Urothelium cell line (cell line): ENCODE measurements at places on chromosomes 12 and 14.

DNA sequence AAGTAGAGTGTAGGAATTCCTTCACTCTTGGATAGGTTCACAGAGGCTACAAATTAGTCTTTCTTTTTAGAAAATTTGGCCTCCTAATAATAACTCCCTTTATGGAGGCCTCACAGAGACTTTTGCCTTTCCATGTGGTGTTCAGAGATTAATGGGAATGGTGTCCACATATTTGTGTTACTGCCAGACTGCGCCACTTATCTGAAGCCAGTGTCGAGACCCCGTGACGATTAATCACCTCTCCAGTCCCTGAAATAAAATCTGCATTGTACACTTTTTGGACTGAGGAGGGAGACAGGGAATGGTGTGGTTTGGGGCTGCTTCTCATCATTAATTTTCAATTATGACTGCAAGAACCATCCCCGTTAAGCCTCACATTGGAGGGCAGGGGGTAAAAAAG, 980.5 kb downstream of the FLRT2 start:
- no peak for DNase-seq

DNA sequence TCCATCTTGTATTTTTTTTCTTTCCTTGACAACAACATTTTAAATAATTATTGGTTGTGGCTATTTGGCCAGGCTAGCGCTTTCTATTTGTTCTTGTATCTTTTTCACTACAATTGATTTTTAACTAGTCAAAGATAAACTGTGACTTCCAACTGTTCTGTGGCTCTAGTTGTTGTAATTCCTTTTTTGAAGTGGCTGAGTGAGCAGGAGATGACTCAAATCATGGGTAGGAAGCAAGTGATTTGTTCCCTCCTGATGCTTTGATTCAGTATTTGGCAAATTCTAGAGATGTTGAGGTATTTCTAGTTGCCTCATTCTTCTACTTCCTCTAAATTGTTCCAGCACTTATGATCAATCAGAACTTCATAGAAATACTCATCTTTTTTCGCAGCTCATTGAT, 633.5 kb downstream of the RERGL start:
- DNase-seq: no peak

DNA sequence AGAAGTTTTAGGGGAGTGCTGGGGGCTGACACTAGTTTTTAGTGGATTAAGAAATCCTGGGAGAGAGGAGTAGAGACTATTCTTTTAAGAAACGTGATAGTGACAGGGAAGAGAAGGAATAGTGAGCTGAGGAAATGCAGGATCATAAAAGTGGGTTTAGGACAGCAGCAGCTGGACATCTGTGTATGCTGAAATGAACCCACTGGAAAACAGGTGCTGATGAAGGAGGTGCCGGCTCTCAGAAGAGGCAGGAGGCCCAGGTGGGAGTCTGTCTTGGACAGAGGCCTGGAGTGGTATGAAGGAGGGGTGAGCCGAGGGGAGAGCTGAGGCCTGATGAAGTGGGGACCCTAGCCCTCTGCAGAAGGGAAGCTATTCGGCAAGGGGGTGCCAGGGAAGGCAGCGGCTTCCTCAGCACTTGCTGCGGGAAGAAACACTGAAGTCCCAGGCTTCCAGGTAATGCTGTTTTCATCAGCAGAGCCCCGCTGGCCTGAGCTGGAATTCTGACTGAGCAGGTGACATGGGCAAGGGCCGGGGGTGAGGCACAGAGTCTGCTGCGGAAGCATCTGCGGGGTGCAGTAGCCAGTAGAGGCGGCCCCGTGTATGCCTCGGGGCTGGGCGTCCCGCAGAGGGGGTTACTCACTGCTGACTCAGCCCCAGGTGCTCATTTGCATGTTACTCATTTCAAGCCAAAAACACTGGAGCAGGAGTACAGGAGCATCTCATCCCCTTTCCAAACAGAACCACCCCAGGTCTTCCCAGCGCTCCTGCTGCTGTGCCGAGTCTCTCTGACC, 89.7 kb downstream of the TMCC3 start:
- DNase-seq: peak; percentile 78

- peak; percentile 92 for DNase-seq
Observed at GRCh38 chr12:125330645-125331341, 265.6 kb downstream of the AACS start.

DNA sequence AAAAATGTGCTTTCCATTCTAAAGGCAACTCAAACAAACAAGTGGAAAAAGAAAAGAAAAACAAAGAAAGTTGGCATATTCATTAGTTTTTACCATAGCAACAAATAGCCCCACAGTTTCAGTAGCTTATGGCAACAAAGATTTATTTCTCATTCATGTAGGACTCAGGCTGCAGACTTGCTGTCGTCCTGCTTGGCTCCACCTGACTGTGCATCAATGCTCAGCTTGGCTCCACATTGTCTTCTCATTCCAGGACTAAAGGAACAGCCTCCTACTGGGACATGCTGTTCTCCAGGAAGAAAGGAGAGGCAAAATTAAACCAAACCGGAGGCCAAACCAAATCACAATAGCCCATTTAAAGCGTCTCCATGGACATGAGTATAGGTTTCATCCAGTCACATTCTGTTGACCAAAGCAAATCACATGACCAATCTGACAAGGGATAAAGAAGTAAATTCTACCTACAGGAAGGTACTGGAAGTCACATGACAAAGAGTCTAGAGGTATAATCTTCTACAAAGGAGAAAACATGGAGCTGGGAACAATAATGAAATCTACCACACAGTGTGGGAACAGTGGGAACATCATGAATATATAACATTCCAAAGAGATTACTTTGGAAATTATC, 222.5 kb downstream of the PIK3C2G start:
- DNase-seq: no peak

DNA sequence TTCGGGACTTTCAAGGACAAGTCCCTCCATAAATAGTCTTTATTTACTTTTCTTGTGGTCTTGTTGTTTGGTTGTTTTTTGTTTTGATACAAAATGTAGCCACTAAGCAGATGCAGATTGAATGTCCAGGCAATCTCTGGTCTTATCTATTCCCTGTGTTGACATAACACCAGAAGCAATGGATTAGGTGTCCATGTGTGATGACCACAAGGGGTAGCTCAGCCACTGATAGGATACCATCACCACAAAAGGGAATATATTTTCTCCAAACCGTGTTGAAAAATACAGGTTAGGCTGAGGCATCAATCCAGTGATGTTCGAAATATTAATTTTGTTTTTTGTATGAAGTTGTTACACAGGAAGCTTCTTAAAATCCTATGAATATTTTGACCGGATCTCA, 196.3 kb downstream of the EPS8 start:
- no peak for DNase-seq

DNA sequence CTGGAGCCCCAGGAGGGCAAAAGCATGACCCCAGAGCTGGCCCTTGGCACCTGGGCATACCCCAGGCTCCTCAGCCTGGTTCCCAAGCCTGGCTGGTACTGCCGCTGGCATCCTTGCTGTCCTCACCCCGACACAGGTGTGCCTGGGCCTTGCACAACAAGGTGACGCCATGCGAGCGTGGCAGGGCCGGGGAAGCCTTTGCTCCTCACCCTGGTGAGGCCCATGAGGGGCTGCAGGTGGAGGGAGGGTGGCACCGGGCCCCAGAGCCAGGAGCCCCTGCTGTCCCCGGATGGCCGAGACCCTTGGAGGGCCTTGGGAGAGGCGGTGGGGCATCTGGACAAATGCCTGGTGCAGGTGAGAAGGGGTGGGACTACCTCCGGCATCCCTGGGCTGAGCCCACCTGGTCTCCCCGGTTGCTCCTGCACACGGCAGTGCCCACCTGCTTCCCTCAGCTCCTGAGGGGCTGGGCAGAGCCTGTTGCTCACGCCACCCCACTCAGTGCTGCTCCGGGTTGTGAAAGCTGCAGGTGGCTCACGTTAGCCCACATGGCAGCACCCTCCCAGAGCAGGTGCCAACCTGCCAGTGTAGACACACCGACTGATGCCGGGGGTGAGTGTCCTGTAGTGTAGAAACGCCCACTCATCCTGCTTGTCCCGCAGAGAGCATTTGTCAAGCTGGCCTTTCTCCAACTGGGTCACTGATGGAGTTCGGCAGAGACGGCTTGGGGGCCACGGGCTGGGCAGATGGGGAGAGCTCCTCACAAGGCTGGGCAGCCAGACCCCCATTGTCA, 24.6 kb upstream of the KIF26A start:
- DNase-seq: no peak

GRCh38 chr14:93857500-93858283, 69.4 kb upstream of the PRIMA1 start:
- DNase-seq: no peak

DNA sequence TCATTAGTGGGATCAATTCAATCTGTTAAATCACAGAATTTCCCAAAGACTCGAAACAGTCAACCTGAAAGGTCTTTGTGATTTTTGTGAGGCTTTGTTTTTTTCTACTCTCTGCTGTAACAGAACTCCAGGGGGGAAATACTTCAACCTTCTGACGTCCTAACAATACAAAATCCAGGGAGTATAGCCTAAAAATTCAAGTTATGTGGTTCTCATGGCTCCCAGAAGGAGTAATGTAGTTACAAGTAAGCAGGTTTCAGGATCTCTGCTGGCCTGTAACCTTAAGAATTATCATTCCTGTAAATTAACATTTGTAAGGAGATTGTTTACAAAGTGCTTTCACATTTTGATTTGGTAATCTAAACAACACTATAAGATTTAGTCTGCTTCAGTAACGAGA, 39.9 kb downstream of the VEZT start:
- DNase-seq: no peak

DNA sequence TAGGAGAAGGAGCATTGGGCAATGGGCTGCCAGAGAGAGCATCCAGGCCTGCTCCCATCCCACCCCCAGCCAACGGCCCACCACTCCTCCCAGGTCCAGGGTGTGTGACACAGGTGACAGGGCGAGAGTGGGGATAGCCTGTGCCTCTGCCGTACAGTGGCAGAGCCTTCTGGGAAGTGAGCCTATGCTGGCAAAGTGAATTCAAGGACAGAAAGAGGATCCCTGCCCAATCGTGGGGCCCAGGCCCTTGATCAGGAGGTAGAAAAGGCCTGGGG, 553 bp upstream of the KRT79 start:
- DNase-seq: no peak

DNA sequence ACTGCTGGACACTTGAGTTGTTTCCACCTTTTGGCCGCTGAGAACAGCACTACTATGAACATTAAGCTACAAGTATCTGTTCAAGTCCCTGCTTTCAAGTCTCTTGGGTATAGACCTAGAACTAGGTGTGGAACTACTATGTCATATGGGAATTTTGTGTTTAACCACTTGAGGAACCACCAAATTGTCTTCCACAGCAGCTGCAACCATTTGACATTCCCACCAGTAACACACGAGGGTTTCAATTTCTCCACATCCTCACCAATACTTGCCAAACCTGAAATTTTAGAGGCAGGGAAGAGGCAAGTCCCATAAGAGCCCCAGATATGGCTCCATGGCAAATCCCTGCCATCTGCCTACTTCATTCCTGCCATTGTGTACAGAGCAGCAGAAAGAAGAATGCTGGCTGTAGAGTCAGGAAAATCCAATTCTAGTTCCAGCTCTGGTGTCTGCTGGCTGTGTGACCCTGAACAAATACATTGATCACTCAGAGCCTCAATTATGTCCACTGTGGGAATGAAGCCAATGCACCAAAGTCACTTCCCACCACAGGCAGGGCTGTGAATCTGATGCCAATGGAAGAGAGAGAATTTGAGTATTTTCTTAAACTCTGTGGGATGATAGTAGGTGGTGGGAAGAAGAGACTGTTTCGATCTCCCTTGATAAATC, 17.8 kb downstream of the PITPNM2 start:
- DNase-seq: no peak

DNA sequence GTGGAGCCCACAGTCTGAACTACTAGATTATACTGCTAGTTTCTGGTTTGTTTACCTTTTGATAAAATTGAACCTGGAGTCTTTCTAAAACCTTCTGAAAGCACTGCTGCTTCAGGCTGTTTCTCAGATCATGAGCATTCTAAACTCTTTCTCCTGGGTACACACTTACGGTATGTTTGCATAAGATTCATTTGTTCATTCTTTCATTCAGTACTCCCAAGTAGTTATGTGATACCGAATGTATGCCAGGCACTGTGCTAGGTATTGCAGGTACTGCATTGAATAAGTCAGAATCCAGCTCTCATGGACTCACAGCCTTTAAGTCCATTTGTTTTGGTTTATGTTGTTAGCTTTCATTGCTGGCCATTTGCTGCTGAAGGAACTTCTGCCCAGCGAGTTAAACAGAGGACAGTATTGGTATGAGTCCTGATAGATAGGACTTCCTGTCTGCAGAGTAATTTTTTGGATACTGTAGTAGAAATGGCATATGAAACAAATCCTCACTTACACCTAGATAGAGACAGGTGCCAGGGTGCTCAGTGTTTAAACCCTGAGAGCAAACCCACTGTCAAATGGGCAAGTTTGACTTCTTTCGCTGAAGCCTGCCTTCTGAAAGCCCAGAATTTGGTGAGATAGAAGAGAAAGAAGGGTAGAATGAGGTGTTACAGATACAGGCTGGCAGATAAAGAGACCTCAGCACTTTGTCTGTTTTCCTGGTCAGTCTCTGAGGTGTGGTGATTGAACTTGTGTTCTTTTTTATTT, 2.1 kb downstream of the SUSD6 start:
- DNase-seq: no peak

- no peak for DNase-seq
Observed at GRCh38 chr12:110084314-110085015, 36.1 kb upstream of the C12orf76 start.

DNA sequence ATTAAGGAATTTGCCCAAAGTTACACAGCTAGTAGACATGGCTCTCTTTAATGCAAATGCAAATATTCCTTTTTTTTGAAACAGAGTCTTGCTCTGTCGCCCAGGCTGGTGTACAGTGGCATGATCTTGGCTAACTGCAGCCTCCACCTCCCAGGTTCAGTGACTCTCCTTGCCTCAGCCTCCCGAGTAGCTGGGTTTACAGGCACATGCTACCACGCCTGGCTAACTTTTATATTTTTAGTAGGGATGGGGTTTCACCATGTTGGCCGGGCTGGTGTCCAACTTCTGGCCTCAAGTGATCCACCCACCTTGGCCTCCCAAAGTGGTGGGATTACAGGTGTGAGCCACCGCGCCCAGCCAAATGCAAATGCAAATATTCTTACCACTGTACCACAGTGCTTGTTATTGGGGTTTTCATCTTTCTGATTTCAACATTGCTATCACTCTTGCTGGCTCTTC, 24.5 kb upstream of the HIGD1C start:
- DNase-seq: no peak

DNA sequence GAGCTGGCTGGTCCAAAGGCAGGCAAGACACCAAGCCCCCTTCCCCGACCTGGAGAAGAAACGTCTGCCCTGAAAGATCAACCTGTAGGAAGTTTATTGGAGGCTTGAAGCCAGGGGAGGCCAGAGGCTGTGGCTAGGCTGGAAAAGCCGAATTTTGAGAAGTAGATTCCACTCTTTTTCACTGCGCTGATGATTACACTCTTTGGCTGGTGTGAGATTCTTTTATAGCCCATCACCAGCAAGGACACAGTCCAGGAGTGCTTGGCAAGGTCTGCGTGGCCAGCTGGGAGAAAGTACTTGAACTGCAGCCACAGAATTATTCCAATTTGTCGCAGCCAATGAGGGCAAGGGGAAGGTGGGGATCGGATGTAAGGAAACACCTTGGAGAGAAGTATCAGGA, 45.0 kb downstream of the SYNE3 start:
- DNase-seq: no peak

DNA sequence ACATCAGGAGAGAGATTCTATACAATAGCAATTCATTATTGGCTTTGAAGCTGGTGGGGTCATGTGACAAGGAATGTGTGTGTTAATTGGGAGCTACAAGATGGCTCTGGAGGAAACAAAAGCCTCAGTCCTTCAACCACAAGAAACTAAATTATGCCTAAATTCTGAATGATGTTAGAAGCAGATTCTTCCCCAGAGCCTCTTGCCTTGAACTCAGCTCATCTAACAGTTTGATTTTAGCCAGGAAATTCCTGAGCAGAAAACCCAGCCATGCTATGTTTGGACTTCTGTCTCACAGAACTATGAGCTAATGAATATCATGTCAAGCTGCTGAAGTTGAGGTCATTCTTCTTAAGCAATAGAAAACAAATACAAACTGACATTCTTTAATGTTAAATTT, 274.7 kb downstream of the SLC6A15 start:
- no peak for DNase-seq
